NCI-H2081 (cell line): ENCODE measurements at places on chromosomes 2 and 18.

DNA sequence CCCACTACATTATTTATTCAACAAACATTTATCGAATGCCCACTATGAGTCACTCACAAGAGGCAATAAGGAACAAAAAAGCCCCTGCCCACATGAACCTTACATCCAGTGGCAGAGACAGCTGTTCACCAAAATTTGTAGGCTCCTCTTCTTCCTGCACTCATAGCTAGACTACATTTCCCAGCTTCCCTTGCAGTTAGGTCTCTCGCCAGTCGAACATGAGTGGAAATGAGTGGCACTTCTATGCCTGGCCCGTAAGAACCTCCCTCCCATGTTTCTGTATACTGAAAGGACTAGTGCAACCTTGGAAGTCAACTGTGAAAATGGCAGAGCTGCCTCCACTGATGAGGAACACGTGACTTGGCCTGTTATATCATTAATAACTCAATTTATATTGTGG is 19.4 kb upstream of the NCOA1 start:
- DNase-seq = no peak

- no peak for DNase-seq
Observed at GRCh38 chr2:12441750-12442475, 274.8 kb upstream of the TRIB2 start.

DNA sequence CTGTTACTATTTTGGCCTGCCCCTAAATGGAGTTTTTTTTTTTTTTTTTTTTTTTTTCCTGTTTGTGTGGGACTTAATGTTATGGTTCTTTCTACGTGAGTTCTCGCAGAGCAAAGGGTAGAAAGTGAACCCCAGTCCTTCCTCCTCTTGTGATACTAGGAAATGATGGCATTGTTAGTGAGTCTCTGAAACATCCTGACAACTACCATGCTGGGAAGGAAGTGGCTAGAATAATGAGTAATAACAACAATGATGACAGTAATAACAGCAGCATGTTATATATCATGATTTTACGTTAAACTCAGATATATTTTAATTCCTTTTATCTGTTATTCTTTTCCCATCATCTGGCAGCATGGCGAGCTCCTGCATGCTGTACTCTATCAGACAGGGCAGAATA is 216.2 kb upstream of the LINC00305 start:
- DNase-seq = no peak

GRCh38 chr2:2507417-2507997 is 176.4 kb upstream of the MYT1L start:
- no peak for DNase-seq

DNA sequence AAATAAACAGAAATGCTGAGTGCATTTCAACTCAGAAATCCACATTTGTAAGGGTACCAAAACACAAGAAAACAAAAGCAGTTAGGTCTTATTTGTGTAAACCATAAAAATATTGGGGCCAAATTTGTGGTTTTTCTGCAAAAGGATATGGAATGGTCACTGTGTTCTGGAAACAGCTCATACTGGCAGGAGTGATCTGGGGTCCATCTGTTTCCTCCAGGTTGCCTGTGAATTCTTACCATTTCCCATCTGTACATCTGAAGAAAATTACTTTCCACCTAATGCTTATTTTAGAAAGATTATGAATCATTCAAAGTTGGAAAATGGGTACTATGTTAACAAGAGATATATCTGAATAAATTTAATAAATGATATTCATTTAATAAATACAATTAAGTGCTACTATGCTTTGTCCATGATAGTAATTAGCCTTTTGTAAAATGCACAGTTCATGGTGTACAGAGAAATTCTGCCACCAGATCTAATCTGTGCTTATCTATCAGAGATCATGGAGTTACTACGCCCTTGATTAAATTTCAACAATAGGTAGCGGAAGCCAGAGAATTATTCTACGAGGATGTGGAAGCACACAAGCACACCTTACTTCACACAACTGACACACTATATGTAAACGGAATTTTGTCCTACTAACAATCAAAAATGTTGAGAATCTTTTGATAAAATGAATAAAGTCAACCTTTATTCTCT is 10.9 kb downstream of the ALS2 start:
- no peak for DNase-seq

DNA sequence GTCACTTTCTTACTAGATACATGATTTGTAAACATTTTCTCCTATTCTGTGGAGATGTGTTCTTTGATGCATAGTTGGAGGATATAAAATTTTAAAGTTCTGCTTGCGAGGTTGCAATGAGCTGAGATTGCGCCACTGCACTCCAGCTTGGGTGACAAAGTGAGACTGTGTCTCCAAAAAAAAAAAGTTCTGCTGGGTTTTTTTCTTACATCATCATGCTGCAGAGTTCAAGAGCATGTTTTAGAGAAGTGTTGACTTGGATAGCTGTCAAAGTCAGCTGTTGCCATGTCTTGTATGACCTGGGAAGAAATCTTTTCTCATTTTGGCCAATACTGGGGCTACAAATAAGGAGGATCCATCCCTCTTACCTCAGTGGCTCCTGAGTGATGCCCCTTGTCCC is 71.3 kb downstream of the UGGT1 start:
- no peak for DNase-seq

- peak; percentile 53 for DNase-seq
Observed at GRCh38 chr2:199019898-199020507, 437.7 kb downstream of the SATB2 start.

DNA sequence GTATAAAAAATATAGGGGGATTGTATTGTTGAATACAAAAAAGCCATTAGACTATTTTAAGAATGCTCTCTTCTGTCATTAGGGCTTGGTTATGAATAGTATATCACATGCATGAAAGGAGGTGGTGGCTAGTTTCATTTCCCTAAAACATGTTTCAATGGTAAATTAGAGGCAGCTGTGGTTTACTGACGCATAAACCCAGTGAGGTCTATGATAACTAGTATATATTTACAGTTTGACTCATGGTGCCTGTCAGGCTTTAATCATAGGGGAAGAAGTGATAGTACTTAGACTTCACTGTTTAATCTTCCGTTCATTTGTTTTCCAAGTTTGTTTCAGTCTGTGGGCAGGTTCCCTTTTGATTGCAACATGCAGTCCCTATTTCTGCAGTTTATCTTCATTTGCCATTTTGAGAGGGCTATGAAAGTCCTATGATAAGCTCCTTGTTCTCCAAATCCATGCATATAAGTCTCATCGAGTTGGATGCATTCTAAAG is 55.1 kb upstream of the MAP4K3 start:
- DNase-seq = peak; percentile 72

- no peak for DNase-seq
Observed at GRCh38 chr18:39435996-39436395, 1870.4 kb upstream of the CELF4 start.

- no peak for DNase-seq
Observed at GRCh38 chr18:48728204-48728833, 189.5 kb downstream of the CTIF start.

GRCh38 chr2:18432999-18433398 is 127.5 kb downstream of the RDH14 start:
- DNase-seq = no peak

DNA sequence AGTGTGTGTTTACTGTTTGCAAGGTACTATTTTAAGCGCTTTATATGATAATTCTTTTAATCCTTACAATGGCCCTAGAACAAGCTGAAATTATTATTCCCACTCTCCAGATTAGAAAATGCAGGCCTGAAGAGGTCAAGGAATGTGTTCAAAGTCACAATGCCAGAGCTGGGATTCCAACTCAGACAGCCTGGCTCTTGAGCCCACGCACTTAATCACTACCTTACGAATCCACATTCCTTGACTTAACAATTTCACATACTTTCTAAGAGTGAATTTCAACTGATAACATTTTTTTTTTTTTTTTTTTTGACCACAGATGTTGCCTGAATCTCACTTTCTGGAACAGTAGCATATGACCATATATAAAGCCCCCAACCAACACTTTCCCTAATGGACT is 400.3 kb downstream of the NCKAP5 start:
- no peak for DNase-seq

DNA sequence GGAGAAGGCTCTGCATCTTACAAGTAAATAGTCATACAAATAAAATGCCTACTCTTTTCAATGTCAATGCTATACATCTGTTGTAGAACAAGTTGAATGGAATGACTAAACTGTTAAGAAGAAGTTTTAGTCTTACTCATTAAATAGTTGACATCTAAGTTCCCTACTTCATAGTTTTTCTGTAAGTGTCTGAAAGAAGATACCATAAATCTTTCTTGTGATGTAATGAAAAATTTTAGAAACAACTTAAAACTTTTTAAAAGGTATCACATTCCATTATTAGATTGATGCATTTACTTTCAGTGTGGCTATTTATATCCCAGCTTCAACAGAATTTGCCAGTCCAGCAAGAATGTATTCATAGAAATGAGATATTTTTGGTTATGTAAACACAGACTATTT is 185.2 kb upstream of the EPC2 start:
- no peak for DNase-seq

DNA sequence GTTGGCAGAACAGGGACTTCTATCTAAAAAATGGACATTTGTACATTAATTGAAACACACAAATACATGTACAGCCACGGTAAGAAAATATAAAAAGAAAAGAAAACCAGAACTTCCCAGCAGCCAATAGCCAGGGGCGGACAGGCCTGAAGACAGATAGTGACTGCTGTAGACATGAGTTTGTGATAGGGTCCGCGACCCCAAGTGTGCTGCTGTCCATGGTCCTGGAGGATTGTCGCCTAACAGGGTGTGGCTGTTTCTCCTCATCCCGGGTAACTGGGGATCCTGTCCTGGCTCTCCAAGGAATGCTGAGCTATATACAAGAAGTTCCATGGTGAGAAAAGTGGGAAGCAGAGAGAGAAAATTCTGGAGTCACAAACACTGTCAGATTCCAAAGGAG is 266.5 kb upstream of the SALL3 start:
- DNase-seq = no peak

DNA sequence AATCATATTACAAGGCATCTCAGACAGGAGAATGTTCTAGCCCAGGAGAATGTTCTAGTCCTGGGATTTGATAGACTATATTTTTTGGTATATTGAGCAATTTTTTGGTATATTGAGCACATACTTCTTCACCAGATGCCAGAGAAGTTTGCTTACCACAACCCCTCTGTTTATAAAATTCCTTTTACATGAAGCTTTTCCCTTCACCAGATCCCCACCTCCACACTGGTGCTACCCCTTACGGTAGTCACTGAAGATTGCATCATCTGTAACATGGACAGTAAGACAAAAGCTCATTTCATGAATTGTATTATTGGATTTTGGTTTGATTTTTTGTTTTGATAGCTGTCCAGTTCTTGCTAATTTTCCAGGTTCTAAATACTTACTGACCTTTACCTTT is 7.2 kb upstream of the HNMT start:
- no peak for DNase-seq

DNA sequence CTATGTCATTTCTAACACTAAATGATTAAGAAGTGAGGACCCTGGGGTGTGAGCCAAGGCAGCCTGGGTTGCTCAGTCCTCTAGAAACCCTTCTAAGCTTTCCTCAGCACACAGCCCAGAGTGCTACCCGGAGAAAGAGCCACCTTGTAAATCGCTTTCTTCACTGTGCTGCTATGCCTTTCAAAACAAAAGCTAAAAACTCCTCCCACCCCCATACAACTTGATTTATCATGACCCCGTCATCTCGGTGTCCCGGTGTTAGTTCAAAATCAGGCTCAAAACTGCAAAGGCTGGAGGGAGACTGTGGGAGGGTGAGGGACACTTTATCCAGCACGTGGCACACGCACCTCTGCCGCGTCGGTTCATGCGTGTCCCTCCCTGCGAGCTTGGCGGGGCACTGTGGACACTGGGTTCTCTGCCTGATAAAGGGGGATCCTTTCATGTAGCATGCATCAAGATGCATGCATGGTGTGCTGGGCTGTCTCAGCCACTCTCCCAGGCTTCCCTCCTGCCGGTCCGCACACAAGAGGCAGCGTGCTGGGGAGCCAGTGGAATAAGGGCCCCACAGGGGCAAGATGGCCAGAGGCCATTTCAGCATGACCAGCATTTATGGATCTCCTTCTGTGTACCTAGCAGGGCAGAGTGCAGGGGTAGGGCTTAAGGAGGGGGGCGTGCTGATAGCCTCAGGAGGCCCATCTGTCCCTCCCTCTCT is 170.4 kb downstream of the SMAD7 start:
- DNase-seq = no peak

DNA sequence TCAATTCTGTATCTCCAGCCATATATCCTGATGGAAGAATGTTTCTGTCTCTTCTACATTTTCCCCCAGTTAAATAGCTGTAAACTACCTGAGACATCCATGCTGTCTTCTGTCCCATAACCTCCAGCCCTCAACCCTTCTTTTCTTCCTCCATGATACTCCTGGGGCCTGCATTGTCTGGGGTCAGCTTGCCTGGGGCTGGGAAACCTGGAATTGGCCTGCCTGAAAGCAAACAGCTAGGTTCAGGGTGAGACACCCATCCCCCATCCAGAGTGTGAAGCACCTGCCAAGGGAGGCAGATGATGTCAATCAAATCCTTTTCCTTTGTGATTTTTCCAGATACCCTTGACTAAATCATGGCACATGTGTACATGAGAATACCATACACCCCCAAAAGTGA is 313.7 kb upstream of the MGAT5 start:
- DNase-seq = no peak

DNA sequence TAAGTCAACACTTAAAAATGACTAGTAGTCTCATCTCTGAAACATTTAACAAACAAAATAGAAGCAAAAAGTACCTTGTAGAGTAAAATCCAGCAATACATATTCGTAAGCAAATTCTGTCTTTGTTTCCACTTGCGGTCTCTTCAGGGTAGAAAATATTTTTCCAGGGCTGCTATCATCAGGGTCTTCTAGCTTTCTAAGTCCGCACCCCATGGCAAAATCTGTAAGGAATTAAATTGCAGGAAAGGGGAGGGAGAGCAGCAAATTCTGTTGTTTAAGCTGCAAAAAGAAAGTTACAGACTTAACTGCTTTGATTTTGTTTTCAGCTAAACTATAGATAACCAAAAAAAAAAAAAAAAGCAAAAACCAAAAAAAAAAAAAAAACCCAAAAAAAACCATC is at the start of gene RFTN2:
Gene RFTN2 (minus strand): TSS at position 342 of the 400 bp plus-strand sequence. CDS start 129 bp downstream, at position 213.
- DNase-seq = no peak

DNA sequence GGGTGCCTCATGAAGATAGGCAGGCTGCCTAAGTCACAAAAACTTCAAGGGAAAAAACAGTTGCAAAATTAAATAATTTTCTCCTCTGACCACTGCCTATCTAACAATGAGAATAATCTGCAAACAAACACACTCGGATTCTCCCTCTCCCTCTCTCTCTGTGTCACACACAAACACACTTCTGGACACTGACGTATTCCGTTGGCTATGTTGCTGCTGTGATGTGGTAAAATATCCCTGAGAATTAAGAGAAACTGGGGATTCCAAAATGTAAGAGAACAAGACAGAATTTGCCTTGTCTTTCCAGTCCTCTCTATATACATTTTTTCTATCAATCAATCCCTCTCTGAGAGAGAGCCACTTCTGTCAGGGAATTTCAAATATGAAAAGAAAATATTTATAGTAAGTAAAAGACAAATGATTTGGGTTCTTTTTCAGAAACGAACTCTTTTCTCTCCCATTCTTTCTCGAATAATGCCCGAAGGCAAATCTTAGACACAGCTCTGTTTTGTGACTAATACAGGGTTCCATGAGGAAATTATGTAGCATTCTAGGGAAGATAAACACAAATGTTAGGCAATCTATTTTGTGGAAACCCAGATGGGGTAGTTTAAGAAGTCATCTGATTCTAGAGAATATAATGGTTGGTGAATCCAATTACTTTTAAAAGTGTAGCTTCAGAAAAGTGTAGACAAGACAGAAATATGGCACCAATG is 310.3 kb upstream of the CYP26B1 start:
- no peak for DNase-seq
